Subcutaneous preadipocyte (primary cell): ENCODE measurements at places on chromosomes 6 and 20. TPM values are rescaled to one million over a fixed set of nuclear protein-coding genes. Genes with fewer than 3 reads are reported as not detected.

PLCB1 gene
- total RNA-seq: 11.4 and 20.9 TPM in 2 replicates

MUC21 gene
- not detected in 2 replicates for total RNA-seq

BYSL gene
- 24.6 and 28.9 TPM in 2 replicates for total RNA-seq

ATP6V1G2 gene
- 1.8 TPM in 2 replicates for total RNA-seq

THBS2 gene
- total RNA-seq: 197 and 279 TPM in 2 replicates

TCP11 gene
- 0.37 and 0.59 TPM in 2 replicates for total RNA-seq

HCRTR2 gene
- not detected in 2 replicates for total RNA-seq

ARMH2 gene
- not detected in 2 replicates for total RNA-seq

SLC22A16 gene
- not detected in 2 replicates for total RNA-seq

KIFC1 gene
- total RNA-seq: 33.1 and 58.1 TPM in 2 replicates

EPB41L1 gene
- 13.2 and 14.3 TPM in 2 replicates for total RNA-seq

PAK5 gene
- not detected in 2 replicates for total RNA-seq

PPDPF gene
- total RNA-seq: 58.6 and 66.9 TPM in 2 replicates

KIAA1755 gene
- total RNA-seq: 0.37 and 0.39 TPM in 2 replicates

SUMO4 gene
- total RNA-seq: 1.8 and 2.7 TPM in 2 replicates

B3GAT2 gene
- total RNA-seq: under 0.01 TPM in 1 of 2 replicates, not detected in the other

TFAP2C gene
- total RNA-seq: 1.2 TPM in 1 of 2 replicates, not detected in the other

C6orf132 gene
- total RNA-seq: 4.5 and 5.5 TPM in 2 replicates

CRIP3 gene
- 0.39 TPM in 1 of 2 replicates, not detected in the other for total RNA-seq

DYNLT2 gene
- total RNA-seq: 0.37 and 0.98 TPM in 2 replicates

LAMA2 gene
- 30.3 and 64.7 TPM in 2 replicates for total RNA-seq

PROKR2 gene
- not detected in 2 replicates for total RNA-seq

C20orf202 gene
- not detected in 2 replicates for total RNA-seq

CRISP2 gene
- not detected in 2 replicates for total RNA-seq

SLC22A23 gene
- 14.0 and 15.6 TPM in 2 replicates for total RNA-seq

SNX21 gene
- total RNA-seq: 87.6 and 101 TPM in 2 replicates
